CD4-positive, alpha-beta T cell treated with Interleukin-17A for 4 hours (primary cell): ENCODE measurements at places on chromosomes 16 and 17.

GRCh38 chr17:41009301-41009760 is 403 bp upstream of the KRTAP3-1 start:
- DNase-seq = no peak

GRCh38 chr16:63223851-63224250 is 1187.6 kb upstream of the CDH8 start:
- DNase-seq = no peak

GRCh38 chr16:66088681-66089080 is 277.8 kb upstream of the CDH5 start:
- DNase-seq = no peak

DNA sequence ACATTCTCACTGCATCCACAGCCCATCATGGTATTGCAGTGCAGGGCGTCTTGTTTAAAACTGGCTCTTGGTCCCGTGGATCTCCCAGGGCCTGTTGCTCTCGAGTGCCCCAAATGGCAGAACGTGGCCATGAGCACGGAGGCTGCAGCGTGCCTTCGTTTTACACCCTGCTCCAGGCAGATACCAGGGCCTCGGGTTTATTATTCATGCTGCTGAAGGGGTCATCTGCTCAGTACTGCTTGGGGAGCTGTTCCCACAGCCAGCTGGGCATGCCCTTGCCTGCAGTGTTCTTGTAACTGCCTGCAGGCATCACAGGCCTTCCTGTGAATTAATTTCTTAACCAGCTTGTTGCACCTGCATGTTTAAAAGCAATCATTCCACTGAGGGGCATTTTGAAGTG is 129.7 kb upstream of the CHMP6 start:
- DNase-seq = peak; percentile 74

- no peak for DNase-seq
These were observed 49.9 kb upstream of the MAP3K14 start for GRCh38 chr17:45366691-45367090.

- DNase-seq = no peak
These were observed 117.0 kb downstream of the AATF start for GRCh38 chr17:37065486-37066321.

DNA sequence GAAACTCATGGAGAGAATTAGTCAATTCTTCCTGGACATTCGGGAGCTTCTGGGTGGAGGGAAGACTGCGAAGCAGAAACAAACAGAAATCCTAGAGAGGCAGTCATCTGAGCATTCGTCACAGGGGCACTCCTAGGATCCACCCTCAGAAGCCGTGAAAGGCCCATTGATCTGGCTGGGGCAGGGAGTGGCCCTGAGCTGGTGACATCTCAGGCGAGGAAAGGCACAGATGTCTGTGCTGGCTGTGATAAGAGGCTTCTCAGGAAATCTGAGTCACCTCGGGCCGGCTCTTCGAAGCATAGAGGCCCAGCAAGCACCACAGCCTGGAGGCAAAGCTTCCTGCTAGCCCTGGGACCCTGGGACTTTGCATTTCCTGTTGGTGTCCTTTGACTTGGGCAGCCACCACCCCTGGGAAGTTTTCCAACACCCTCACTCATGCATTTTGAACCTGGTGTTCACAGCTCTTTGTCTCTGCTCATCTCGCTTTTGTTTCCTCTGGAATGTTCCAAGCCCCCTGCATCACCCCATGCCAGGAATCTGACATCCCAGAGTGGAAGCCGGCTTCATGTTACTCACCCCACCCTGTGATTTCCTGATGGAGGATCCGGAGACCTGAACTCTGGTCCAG is 23.3 kb upstream of the CDRT4 start:
- no peak for DNase-seq
